Tracheal epithelial cell (primary cell): ENCODE measurements at places on chromosomes 7 and 10. TPM values are rescaled to one million over a fixed set of nuclear protein-coding genes. Genes with fewer than 3 reads are reported as not detected.

PLCE1 gene
- 0.48 and 0.85 TPM in 2 replicates for total RNA-seq

ECHDC3 gene
- 3.6 and 12.5 TPM in 2 replicates for total RNA-seq

LRMDA gene
- 3.0 and 3.1 TPM in 2 replicates for total RNA-seq

CCDC172 gene
- total RNA-seq, result not detected in 2 replicates

ABCB1 gene
- total RNA-seq, result 0.64 and 13.3 TPM in 2 replicates

MPP7 gene
- total RNA-seq, result 6.3 and 23.7 TPM in 2 replicates

GPR15LG gene
- 3.4 TPM in 2 replicates for total RNA-seq

GATA3 gene
- total RNA-seq, result under 0.01 TPM in 2 replicates

AGMO gene
- total RNA-seq, result 0.24 and 0.43 TPM in 2 replicates
